Purkinje cell (primary cell): ENCODE measurements at places on chromosomes 3 and 15. TPM values are rescaled to one million over a fixed set of nuclear protein-coding genes. Genes with fewer than 3 reads are reported as not detected.

TRIM42 gene
- not detected in 2 replicates for polyA plus RNA-seq

DNAH12 gene
- polyA plus RNA-seq = 0.77 TPM in 1 of 2 replicates, not detected in the other

IL17RE gene
- polyA plus RNA-seq = 0.42 TPM in 1 of 2 replicates, not detected in the other

DAPK2 gene
- polyA plus RNA-seq = 0.29 and 0.46 TPM in 2 replicates

AADACL2 gene
- polyA plus RNA-seq = not detected in 2 replicates

CA12 gene
- polyA plus RNA-seq = 87.1 and 111 TPM in 2 replicates

TGM5 gene
- 0.24 TPM in 1 of 2 replicates, not detected in the other for polyA plus RNA-seq

CAND2 gene
- 2.6 and 3.4 TPM in 2 replicates for polyA plus RNA-seq

NR1I2 gene
- 0.31 TPM in 1 of 2 replicates, not detected in the other for polyA plus RNA-seq

GOLGA6L24 gene
- polyA plus RNA-seq = not detected in 2 replicates

TF gene
- 10.3 and 13.0 TPM in 2 replicates for polyA plus RNA-seq

CLEC3B gene
- polyA plus RNA-seq = not detected in 2 replicates

MUSTN1 gene
- polyA plus RNA-seq = 4.2 and 7.6 TPM in 2 replicates

CHRNA7 gene
- polyA plus RNA-seq = 1.7 TPM in 1 of 2 replicates, not detected in the other

AMT gene
- polyA plus RNA-seq = 3.4 and 3.8 TPM in 2 replicates

PDE8A gene
- 4.6 and 6.4 TPM in 2 replicates for polyA plus RNA-seq

MEX3B gene
- polyA plus RNA-seq = 3.7 TPM in 1 of 2 replicates, not detected in the other

CDV3 gene
- 34.4 and 46.4 TPM in 2 replicates for polyA plus RNA-seq

TMEM108 gene
- polyA plus RNA-seq = 52.7 and 68.5 TPM in 2 replicates

RAD51 gene
- 2.2 TPM in 1 of 2 replicates, not detected in the other for polyA plus RNA-seq

CACNA2D2 gene
- 39.3 and 63.3 TPM in 2 replicates for polyA plus RNA-seq

ATOSA gene
- 59.0 and 62.0 TPM in 2 replicates for polyA plus RNA-seq

EFCC1 gene
- not detected in 2 replicates for polyA plus RNA-seq

NME9 gene
- 5.3 and 6.2 TPM in 2 replicates for polyA plus RNA-seq

CFAP100 gene
- not detected in 2 replicates for polyA plus RNA-seq
